ENCODE measurements at places on chromosomes 16 and 17.

DNA sequence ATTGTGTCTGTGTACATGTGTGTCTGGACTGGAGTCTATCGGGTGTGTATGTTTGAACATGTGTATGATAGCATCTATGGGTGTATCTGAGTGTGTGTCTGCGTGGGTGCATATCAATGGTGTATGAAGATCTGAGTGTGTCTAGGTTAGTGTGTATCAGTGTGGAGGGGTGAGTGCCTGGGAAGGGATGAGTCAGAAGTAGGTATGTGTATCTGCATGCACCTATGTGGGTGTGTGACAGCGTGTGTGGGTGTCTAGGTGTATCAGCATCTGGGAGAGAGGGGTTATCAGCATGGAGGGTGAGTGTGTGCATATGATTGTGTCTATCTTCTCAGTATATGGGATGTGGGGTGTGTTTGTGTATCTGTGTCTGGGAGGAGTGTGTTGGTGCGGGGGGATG is 58.2 kb upstream of the LHX1 start:
- DNase-seq = no peak

GRCh38 chr17:50173335-50173941 is 7.6 kb downstream of the SGCA start:
- DNase-seq = no peak

DNA sequence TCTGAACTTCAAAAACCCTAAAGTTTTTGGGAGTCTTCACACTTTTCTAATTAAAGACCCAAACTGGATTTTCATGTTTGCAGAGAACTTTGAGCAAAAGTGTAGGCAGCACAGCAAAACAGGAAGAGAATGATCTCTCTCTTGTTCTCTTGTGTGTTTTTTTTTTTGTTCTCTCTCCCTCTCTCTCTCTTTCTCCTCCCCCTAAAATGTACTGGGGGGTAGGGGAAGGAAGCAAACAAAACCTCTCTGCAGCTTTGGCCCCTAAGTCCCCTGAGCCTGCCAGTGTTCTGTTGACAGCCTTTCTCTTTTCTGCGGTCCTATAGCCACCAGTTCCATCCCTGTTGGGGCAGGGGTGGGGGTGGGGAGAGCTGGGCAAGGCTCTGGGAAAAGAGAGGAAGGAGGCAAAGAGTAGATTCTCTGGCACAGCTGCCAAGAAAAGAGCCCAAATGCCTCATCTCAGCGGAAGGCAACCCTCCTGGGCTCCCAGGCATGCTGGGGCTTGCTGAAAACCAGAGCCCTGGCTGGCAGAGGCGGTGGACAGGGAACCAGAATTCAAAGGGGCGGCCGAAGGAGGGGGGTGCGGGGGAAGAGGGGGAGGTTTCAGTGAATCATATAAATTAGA is 295.3 kb downstream of the SOX9 start:
- no peak for DNase-seq

DNA sequence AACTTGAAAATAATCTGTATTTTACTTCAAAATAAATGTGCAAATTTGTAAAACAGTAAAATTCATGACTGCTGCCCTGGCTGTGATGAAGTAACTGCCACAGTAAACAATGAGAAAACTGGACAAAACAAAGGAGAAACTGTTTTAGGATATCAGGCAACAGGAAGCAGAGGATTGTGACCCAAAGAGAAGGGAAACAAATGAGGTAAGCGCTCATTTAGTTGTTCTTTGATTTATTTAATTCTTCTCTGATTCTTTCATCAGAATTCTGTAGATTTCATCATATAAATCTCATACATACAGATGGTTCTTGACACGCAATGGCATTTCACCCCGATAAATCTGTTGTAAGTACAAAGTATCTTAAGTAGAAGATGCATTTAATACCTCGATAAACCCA is 198.1 kb upstream of the AXIN2 start:
- DNase-seq = no peak

GRCh38 chr17:57708410-57708809 is 36.7 kb downstream of the CCDC182 start:
- no peak for DNase-seq

DNA sequence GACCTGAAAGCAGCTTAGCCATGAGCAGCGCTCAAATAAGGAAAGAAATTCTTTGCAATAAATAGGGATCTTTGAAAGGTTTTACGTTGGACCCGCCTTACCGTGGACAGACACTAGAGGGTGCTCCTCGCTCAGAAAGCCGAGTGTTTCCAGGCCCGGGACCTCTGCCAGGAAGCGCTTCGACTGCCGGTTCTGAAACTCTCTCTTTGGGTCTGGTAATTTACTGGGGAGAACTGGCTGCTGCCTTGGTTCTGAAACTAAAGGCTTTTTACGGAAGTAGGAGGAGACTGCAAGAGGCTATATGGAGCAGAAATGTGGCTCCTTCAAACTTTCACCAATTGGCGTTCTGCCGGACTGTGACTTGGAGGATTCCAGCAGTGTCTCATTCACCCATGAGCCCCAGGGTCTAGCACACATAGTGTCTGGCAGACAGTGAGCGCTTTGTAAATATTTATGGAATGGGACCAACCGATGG is 45.6 kb upstream of the HOXB9 start:
- peak; percentile 43 for DNase-seq

- DNase-seq = no peak
These were observed 1.7 kb upstream of the CDH11 start for GRCh38 chr16:65123396-65124211.

- DNase-seq = no peak
These were observed 5.4 kb upstream of the TOP2A start for GRCh38 chr17:40422990-40423633.

DNA sequence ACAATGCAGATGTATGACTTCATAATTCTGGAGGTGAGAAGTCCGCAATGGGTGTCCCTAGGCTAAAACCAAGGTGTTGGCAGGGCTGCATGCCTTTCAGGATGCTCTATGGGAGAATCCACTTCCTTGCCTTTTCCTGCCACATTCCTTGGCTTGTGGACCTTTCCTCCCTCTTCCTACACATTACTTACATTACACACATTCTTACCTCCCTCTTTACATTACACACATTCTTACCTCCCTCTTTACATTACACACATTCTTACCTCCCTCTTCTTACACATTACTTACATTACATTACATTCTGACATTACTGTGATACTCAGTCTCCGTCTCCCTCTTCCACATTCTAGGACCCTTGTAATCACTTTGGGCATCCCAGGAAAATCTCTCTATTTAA is 14.2 kb upstream of the CDH5 start:
- no peak for DNase-seq

GRCh38 chr16:30866031-30866430 is 27.8 kb downstream of the BCL7C start:
- DNase-seq = no peak

DNA sequence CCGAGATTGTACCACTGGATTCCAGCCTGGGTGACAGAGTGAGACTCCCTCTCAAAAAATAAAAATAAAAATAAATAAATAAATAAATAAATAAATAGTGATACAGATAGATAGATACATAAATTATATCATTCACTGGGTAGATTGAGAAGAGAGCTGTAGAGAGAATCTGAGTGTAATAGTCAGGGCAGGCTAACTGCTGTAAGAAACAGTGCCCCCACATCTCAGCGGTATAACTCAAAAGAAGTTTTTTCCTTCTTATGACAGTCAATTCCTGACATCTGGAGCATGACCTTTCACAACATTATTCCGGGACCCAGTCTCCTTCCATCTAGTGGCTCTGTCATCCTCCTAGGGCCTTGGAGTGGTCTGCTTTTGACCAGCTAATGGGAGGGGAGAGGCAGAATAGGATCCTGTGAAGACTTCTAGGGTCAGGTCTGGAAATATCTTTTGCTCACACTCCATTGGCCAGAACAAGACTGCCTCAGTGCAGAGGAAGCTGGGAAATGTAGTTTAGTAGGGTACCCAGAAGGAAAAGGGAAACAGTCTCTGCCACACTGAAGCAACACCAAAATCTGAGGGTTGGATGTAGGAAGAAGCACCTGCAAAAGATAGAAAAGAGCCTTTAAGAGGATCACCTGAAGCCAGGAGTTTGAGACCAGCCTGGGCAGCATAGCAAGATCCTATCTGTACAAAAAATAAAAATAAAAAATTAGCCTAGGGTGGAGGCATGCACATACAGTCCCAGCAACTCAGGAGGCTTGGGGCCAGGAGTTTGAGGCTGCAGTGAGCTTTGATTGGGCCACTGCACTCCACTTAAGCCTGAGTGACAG is 3.0 kb upstream of the QPRT start:
- no peak for DNase-seq

GRCh38 chr17:61731330-61731729 is 132.0 kb downstream of the BRIP1 start:
- DNase-seq = no peak

GRCh38 chr16:353404-354290 is 1.1 kb upstream of the AXIN1 start:
- no peak for DNase-seq

- no peak for DNase-seq
These were observed 70.5 kb upstream of the RASL10B start for GRCh38 chr17:35660902-35661301.

GRCh38 chr16:62272035-62272434 is 235.8 kb upstream of the CDH8 start:
- DNase-seq = no peak

DNA sequence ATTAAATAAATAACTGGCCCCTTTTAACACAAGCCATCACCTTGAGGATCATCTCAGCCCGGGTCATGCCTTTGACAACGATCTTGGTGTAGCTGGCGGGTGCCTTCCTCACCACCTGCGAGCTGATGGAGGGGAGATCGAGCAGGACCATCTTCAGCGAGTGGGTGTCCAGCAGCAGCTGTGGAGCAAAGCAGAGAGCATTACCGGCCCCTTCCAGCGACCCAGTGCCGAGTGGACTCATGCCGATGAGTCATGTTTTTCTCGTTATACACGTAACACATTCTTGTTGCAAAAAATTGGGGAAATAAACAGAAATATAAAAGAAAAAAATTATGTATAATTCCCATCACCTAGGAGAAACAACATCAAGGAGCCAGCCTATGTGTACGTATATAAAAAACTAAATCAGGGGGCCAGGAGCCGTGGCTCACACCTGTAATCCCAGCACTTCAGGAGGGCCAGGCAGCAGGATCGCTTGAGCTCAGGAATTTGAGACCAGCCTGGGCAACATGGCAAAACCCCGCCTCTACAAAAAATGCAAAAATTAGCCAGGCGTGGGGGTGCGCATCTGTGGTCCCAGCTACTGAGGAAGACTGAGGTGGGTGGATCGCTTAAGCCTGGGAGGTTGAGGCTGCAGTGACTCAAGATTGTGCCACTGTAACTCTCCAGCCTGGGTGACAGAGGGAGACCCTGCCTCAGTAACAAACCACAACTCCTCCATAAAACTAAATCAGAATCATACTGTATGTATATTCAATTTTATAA is 169.1 kb upstream of the RPH3AL start:
- DNase-seq = no peak

GRCh38 chr17:14621826-14622614 is 321.1 kb downstream of the HS3ST3B1 start:
- DNase-seq = no peak

DNA sequence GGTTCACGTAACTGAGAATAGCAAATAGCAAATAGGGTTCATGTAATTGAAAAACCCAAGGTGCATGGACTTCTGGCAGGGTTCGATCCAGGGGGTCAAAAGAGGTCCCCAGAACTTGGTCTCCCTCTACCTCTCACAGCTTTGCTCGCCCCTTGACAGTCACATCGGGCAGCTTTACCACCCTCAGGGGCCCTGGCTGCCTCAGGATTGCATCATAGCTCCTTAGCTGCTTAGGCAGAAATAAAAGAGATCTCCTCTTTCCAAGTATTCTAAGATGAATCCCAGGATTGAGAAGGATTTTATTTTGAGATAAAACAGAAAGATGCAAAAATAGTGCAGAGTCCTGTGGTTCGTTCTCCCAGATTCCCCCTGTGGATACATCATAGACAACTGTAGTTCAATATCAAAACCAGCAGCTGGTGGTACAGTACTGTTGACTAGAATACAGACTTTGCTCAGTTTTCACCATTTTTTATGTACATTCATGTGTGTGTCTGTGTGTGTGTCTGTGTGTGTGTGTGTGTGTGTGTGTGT is 12.8 kb downstream of the ADGRG3 start:
- DNase-seq = no peak

DNA sequence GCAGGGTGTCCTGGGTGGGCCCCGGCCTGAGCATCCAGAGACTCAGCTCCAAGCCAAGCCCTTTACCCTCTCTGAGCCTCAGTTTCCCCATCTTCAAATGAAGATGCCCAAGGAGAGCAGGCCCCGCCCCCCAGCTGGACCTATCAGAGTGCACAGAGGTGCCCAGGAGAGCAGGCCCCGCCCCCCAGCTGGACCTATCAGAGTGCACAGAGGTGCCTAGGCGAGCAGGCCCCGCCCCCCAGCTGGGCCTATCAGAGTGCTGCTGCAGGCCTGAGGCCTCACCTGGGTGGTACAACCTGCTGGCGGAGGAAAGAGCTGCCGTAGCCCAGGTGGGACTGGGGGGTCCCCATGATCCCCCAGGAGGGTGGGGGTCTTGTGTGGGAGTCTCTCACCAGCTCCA is 3.4 kb upstream of the SSTR5 start:
- DNase-seq = no peak

DNA sequence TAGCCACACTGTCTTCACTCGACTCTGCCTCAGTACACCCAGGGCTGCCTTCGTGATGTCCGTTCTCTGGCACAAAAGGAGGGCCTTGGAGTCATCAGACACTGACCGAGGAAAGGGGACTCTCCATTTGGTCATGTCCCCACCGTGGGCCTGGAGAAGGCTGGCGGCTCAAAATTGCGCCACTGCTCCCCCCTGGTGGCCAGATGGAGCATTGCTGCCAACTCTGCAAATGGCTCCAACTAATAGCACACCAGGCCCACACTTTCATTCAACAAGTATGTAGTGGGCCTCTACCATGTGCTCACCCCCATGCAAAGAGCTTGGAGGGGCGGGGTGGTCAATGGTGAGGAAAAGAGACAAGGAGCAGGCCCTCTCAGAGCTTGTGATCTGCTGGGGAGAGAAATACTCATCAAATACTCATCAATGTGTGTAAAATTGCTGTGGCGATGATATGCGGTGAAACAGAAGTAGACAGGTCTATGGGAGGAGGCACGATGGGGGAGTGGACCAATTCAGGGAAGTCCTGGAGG is 5.2 kb upstream of the GRIN2C start:
- DNase-seq = peak; percentile 75

GRCh38 chr16:1877804-1878203 is 5.8 kb upstream of the MEIOB start:
- no peak for DNase-seq

DNA sequence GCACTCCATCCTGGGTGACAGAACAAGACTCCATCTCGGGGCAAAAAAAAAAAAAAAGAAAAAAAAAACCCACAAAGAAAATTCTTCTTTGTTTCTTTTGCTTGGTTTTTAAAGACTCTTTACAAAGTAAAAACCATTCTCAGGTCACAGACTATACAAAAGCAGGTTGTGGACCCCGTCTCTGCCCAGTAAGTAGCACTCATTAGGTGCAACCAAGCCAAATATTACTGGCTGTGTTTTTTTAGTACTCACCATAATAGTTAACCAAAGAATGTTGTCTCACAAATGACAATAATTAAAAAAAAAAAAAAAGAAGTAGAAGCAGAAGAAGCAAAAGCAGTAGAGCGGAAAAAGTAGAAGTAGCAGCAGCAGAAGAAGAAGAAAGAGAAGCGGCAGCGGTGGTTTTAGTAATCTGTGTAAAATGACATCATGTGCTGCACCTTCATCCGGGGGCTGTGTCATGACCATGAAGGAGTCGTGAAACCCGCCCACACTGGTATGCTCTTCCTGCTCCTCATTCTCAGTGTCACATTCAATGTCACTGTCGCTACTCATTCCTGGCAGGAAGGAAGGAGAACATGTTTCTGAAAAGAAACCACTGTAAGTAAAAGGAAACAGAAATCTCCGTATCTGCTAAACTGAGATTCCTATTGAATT is 105.4 kb downstream of the TRIM37 start:
- no peak for DNase-seq

- no peak for DNase-seq
These were observed 37.1 kb downstream of the YWHAE start for GRCh38 chr17:1362964-1363363.

- DNase-seq = no peak
These were observed 3.9 kb downstream of the TSPOAP1 start for GRCh38 chr17:58324409-58325288.

Measured in thymus (tissue), 14 donors.